Fibroblast of skin of right quadriceps (primary cell): ENCODE measurements at places on chromosomes 2 and 18.

GRCh38 chr2:103249462-103249861 is 487.6 kb downstream of the TMEM182 start:
- no peak for DNase-seq

- no peak for DNase-seq
These were observed 70.9 kb downstream of the MTCL1 start for GRCh38 chr18:8776013-8776943.

GRCh38 chr2:240293557-240294461 is 141.7 kb upstream of the GPC1 start:
- no peak for DNase-seq

DNA sequence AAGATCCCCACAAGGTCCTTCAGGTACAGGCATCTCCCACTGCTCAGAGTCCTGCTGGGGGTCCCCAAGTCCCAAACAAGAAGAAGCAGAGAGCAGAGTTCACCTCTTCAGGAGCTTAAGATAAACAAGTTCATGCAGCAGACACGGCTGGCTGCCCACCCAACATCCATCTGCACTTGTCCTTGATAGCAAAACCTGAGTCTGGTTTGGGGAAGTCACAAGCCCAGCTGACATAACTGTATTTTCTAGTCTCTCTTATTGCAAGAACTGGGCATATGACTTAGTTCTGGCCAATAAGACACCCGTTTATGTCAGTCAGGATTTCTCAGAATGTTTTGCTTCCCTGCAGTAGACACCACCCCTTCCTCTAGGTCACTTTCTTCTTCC is 31.8 kb downstream of the AFF3 start:
- no peak for DNase-seq
